ENCODE measurements at places on chromosomes 12 and 14. TPM values are rescaled to one million over a fixed set of nuclear protein-coding genes. Genes with fewer than 3 reads are reported as not detected.

DNA sequence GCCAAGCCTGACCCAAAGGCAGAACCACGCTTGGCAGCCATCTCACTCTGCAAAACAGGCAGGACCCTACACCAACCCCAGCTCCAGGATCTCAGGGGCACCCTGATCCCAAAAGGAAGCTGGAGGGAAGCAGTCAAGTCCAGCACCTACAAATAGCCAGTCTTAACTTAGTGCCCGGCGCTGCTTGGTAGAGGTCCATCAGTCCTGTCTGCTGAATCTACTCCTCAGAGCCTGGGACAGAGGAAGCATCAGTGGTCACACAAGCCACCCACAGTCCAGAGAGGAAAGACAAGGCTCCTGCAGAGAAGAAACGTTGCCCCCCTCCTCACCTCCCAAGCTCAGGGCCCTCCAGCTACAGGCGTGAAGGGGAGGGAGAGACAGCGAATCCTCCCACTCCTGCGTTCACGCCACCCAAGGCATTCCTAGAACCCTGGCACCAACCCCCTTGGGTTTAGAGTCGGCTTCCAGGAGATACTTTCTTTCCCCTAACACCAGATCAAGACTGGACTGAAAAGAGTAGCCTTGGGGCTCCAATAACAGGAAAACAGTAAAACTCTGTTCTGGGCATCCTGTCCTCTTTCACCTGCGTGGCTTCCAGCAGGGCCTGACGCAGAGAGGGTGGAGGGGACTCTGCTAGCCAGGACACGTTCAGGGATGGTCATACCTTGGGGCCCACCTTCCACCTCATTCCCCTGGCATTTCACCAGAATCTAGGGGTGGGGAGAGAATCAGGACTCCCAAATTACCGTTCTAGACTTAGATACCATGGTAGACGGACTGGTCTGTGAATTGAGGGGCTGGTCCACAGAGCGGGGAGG is 1.2 kb downstream of the PXN start:
- H3K27me3 ChIP-seq: no peaks in the 10 kb centered on the region
- H3K27ac ChIP-seq: peak overlapping the region; percentile 60
- no peak for DNase-seq
- peak overlapping the region; percentile 76 for H3K4me3 ChIP-seq

- no peak overlapping the region for H3K27ac ChIP-seq
- no peaks in the 10 kb centered on the region for H3K36me3 ChIP-seq
- no peaks in the 10 kb centered on the region for H3K27me3 ChIP-seq
- no peak for DNase-seq
These were observed 76.1 kb downstream of the SLC24A4 start for GRCh38 chr14:92398888-92399636.

GRCh38 chr12:26941215-26941594 is 2.9 kb downstream of the FGFR1OP2 start:
- peaks cover 5% of the 10 kb centered on the region for H3K36me3 ChIP-seq
- H3K4me3 ChIP-seq: no peak overlapping the region
- DNase-seq: no peak
- peaks cover 36% of the 10 kb centered on the region for H3K4me1 ChIP-seq

- no peak overlapping the region for H3K27ac ChIP-seq
- no peaks in the 10 kb centered on the region for H3K36me3 ChIP-seq
- H3K27me3 ChIP-seq: no peaks in the 10 kb centered on the region
- no peak for DNase-seq
- no peaks in the 10 kb centered on the region for H3K4me1 ChIP-seq
These were observed 48.7 kb upstream of the NAV3 start for GRCh38 chr12:77782034-77782433.

DNA sequence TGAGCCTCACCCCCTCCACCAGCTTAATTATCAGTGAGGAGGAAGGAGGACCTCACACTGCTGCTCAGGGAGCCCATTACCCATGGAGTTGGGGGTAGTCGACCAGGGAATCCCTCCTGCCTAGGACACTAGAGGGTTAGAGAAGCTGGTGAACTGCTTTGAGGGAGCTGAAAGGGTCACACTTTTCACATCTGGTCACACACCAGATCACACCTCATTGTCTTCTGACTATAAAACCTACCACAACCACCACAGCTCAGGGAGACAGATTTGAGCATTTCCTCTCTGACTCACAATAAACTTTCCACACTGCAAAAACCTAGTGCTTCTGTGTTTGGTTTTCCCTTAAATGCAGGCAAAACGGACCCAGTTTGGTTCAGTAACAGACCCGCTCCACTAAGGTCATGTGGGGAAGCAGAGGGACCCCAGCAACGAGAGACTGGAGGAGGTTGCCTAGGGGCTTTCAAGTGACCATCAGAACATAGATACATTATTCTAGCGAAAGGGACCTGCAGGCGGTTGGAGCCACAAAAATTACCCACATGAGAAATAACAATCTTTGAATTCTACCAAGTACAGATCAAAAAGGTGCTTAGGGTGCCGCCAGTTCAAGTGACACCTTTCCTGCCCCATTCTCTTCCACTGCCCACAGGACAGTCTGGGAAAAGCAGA is 151.4 kb upstream of the AVPR1A start:
- no peaks in the 10 kb centered on the region for H3K27me3 ChIP-seq
- no peak for DNase-seq
- no peaks in the 10 kb centered on the region for H3K4me1 ChIP-seq
- H3K36me3 ChIP-seq: no peaks in the 10 kb centered on the region
- H3K27ac ChIP-seq: no peak overlapping the region

The FAM177A1 gene
- 31.6 TPM for total RNA-seq

The CABP1 gene
- total RNA-seq: not detected

The SCN8A gene
- not detected for total RNA-seq

The CKB gene
- total RNA-seq: 66.8 TPM

The OR6C3 gene
- total RNA-seq: not detected

All from PC-9 (cell line).